Colonic mucosa (tissue), 4 donors: ENCODE measurements at places on chromosomes 5 and 9.

GRCh38 chr5:143319437-143320227, 83.9 kb downstream of the NR3C1 start:
- no peak for DNase-seq

DNA sequence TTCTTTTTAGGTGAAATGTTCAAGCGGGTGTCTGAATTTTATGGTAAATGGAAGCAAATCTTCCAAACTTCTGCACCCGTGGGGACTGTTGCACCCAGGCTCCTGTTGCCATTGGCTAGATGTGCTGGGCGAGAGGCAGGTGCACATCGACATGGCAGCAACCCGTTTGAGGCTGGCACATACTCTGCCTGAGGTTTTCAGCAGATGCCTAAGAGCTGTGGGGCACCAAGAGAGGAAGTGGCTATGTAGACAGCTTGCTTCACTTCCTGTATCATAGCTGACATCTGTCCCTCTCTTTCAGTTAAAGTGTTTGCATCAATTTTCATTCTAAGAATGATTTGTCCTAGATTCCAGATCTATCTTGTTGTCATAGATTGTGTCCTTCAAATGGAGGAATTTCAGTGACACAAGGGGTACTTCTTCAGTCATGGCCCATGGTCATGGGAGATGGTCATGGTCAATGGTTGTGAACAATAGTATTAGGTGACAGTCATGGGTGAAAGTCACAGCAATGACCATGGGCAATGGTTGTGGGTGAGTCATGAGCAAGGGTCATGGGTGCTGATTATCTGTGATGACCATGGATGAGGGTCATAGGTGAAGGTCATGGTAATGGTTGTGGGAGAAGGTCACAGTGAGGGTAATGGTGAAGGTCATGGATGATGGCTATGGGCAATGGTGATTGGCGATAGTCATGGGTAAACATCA, 115.1 kb upstream of the IRX4 start:
- no peak for DNase-seq

DNA sequence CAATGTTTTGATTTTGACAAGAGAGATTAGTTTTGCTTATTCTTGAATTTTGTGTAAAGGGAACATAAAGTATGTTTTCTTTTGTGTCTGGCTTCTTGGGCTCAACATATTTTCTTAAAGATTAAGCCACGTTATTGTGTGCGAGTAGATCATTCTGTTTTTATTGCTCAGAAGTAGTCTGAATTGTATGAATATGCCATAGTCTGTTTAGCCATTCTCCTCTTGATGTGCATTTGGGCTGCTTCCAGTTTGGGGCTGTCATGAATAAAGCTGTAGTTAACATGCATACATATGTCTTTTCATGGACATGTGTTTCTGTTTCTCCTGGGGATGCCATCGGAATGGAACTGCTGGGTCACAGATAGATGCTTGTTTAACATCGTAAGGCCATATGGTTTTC, 198.9 kb downstream of the FANCC start:
- no peak for DNase-seq

- DNase-seq: no peak
These were observed 5.9 kb downstream of the GFI1B start for GRCh38 chr9:132984202-132985070.
